H1 (cell line): ENCODE measurements at places on chromosomes 6 and 20.
A peak's percentile ranks its signal among the peaks of the same experiment; 100 is the strongest.

DNA sequence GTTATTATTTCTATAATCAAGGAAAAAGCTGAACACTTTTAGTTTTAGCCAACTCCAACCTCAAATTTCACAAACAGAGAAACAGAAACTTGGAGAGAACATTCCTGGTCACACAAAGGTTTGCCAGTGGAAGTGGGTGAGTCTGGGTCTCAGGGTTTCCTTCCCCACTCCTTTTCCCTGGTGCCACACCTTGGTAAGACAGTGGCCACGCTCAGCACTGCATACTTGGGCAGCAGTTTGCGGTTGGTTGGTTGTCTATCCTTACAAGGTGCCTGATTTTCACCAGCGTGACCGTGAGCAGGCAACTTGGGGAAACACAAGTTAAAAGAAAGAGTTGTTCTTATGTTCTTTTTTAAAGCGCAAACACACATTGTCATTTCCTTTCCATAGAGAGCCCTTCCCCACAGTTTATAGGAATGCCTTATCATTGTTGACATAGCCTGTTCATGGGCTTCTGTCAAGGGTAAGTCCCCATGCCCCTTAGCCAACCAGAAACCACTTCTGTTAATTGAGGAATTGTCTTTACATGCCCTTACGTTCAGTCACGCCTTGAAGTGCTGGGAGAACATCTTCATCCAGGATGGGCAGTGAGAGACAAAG lies 82.2 kb downstream of the RIN2 start:
- no peak for DNase-seq
- no peaks in the 10 kb centered on the region for H3K27me3 ChIP-seq
- H3K4me3 ChIP-seq, result no peak overlapping the region

DNA sequence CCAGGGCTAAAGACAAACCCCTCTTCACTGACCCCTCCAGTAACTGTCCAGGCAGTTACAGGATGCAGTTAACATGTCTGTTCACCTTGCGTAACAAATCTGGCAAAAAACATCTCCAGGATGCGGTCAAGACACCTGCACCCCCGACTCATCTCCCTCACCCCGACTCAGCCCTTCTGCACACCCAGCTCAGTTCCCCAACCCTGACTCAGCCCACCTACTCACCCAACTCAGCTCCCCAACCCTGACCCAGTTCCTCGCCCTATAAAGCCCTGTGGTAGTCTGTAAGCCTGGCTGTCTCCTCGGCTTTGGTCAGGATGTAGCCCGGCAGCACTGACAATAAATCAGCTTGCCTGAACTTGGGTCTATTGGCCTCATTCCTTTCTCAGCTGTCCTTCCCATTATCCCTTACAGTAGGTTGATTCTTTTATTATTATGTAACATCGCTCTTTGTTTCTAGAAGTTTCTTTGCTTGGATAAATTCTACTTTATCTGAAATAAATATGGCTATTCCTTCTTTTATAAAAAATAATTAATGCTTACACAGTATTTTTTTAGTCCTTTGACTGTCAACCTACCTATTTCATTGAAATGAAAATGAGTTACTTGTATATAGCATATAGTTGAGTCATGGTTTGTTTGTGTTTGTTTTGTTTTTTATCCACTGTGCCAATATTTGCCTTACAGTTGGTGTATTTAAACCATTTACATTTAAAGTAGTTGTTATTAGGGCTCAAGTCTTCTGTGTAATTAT lies 12.9 kb upstream of the ADTRP start:
- no peaks in the 10 kb centered on the region; the same call in 1 of the 2 replicates for H3K4me1 ChIP-seq
- no peak overlapping the region for H3K4me3 ChIP-seq
- H3K27me3 ChIP-seq, result no peaks in the 10 kb centered on the region
- no peak for DNase-seq
- H3K27ac ChIP-seq, result no peak overlapping the region
- no peaks in the 10 kb centered on the region for H3K36me3 ChIP-seq

GRCh38 chr6:13586603-13587542 lies 12.5 kb downstream of the SIRT5 start:
- no peak overlapping the region for H3K27ac ChIP-seq
- peaks cover 16% of the 10 kb centered on the region for H3K36me3 ChIP-seq
- no peaks in the 10 kb centered on the region for H3K27me3 ChIP-seq
- H3K4me3 ChIP-seq, result no peak overlapping the region
- DNase-seq, result no peak
- H3K4me1 ChIP-seq, result no peaks in the 10 kb centered on the region

DNA sequence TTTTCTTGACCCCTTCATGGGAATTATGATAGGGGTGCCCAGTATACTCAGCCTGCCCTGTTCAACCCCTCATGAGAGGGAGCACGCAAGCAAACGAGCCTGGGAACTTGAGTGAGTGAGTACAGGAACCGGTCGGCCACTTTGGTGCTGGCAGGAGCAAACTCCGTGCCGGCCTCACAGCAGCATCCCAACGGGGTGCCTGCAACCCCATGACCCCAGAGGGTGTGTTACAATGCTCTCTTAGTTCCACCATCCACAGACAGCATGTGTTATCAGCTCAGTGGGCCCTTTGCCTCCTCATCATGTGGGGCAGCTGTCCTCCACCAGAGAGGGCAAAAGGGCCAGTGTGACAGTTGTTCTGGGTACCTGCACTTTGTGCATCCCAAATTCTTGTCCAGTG lies 289.8 kb downstream of the FRK start:
- H3K4me3 ChIP-seq, result no peak overlapping the region
- DNase-seq, result no peak

GRCh38 chr6:120493505-120493904 lies 840.8 kb downstream of the TBC1D32 start:
- no peak for DNase-seq
- no peak overlapping the region for H3K27ac ChIP-seq
- H3K4me1 ChIP-seq, result no peaks in the 10 kb centered on the region
- H3K36me3 ChIP-seq, result no peaks in the 10 kb centered on the region

GRCh38 chr6:43851204-43851865 lies 81.3 kb downstream of the VEGFA start:
- no peaks in the 10 kb centered on the region for H3K27me3 ChIP-seq
- H3K36me3 ChIP-seq, result no peaks in the 10 kb centered on the region
- no peak overlapping the region; the same call in 1 of the 2 replicates for H3K27ac ChIP-seq
- H3K4me3 ChIP-seq, result no peak overlapping the region

DNA sequence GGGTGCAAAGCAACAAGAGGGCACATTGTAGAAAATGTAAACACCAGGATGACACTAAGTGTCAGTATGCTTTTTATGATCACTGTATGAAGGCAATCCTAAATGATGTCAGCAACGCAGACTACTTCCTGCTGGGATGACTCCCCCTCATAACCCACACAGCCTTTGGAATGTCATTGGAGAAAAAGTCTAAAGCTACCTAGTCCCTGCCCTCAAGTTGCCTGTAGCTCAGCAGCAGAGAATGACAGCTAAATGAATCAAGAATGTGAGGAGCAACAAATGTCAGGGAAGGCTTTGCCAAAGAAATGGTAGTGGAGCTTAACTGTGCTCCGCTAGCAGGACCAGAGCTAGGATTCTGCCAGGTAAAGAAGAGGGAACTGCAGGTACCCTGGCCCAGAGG lies 555.6 kb downstream of the CD83 start:
- 0 out of 2 replicates have a peak, but pooled peaks cover 4% of the 10 kb centered on the region for H3K4me1 ChIP-seq
- H3K36me3 ChIP-seq, result no peaks in the 10 kb centered on the region
- DNase-seq, result no peak
- no peaks in the 10 kb centered on the region for H3K27me3 ChIP-seq
- H3K4me3 ChIP-seq, result no peak overlapping the region
- H3K27ac ChIP-seq, result no peak overlapping the region

GRCh38 chr6:166435574-166435973 lies 52.8 kb upstream of the MPC1 start:
- H3K4me3 ChIP-seq, result no peak overlapping the region
- no peak for DNase-seq
- no peaks in the 10 kb centered on the region for H3K36me3 ChIP-seq

GRCh38 chr6:3137057-3137777 lies 18.7 kb downstream of the BPHL start:
- H3K4me1 ChIP-seq, result no peaks in the 10 kb centered on the region
- no peaks in the 10 kb centered on the region for H3K27me3 ChIP-seq
- H3K27ac ChIP-seq, result no peak overlapping the region
- no peak for DNase-seq
- peaks cover 39% of the 10 kb centered on the region for H3K36me3 ChIP-seq

DNA sequence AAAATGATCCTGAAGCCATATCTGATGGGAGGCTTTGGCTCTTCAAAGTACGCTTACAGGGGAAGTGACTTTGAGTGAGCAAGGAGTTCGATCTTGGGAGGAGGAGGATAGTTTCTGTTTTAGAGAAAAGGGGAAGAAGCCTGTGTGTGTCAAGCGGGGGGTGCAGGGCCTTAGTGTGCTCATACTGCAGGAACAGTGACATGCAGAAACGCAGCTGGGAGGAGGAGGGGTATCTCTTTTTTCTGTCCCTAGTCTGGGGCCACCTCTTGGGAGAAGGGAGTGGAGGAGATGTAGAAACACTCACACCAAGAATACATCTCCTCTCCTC lies 19.8 kb downstream of the SIRPD start:
- H3K27me3 ChIP-seq, result no peaks in the 10 kb centered on the region
- H3K36me3 ChIP-seq, result no peaks in the 10 kb centered on the region
- no peak overlapping the region for H3K4me3 ChIP-seq
- no peak for DNase-seq
- no peak overlapping the region for H3K27ac ChIP-seq

DNA sequence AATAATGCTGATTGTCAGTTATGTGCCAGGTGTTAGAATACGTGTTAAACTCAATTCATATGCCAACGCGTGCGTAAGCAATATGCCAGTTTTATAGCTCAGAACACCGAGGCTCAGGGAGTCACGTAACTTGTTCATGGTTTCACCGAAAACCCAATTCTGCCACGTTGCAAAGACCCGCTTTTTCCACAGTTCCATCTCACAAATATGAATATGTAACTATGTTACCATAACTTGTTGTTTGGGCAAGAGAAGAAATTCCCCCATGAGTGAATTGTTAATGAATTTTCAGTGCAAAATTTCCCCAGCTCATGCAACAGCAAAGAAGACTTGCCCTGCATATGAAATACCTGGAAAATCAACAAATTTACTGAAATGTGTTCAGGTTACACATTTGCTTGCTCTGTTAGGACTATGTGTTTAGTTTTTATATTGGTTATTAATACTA lies 30.1 kb downstream of the SF3B5 start:
- H3K4me3 ChIP-seq, result no peak overlapping the region; the same call in 1 of the 2 replicates
- H3K36me3 ChIP-seq, result no peaks in the 10 kb centered on the region
- H3K27ac ChIP-seq, result no peak overlapping the region
- H3K4me1 ChIP-seq, result peaks cover 13% of the 10 kb centered on the region; the same call in 1 of the 2 replicates
- DNase-seq, result no peak

GRCh38 chr6:136503303-136504029 lies 46.8 kb downstream of the MAP7 start:
- H3K4me3 ChIP-seq, result peak overlapping the region; percentile 45
- no peaks in the 10 kb centered on the region for H3K36me3 ChIP-seq
- peak overlapping the region; percentile 42 for H3K27ac ChIP-seq
- DNase-seq, result no peak
- H3K4me1 ChIP-seq, result peaks cover 20% of the 10 kb centered on the region; the same call in 1 of the 2 replicates
- H3K27me3 ChIP-seq, result no peaks in the 10 kb centered on the region

GRCh38 chr6:96943555-96944215 lies 19.2 kb downstream of the KLHL32 start:
- no peaks in the 10 kb centered on the region for H3K27me3 ChIP-seq
- no peaks in the 10 kb centered on the region for H3K36me3 ChIP-seq
- no peak overlapping the region for H3K4me3 ChIP-seq
- DNase-seq, result no peak
- no peak overlapping the region for H3K27ac ChIP-seq

DNA sequence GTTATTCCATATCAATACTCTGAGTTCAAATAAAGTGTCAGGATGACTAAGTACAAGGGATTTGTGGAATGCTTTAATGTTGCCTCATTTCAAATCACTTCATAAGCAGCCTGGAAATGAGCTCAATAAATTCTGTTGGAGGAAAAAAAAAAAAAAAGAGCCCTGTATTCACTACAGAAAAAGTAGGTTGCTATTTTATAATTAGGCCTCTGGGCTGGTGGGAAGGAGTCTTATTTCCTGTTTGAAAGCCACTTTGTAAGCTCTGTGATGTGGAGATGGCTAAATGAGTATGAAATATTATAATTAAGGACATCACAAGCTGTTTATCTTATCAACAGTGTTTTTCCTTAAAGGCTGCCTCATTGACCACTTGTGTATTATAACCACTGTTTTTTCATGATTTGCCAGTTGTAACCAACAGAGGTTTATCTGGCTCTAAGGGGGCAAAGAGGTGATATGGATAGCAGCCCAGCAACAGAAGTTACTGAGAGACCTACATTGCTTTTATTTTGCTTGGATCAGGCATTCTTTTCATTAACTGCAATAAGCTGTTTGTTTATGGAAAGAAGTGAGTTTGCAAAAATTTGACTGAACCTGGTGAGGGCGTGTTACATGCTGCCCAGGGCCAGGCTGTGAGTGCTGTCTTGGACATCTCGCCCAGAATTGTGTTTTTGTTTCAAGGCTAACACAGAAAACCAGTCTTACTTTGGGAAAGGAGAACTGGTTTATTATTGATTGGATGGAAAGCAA lies 563.3 kb upstream of the MAP3K7 start:
- H3K4me1 ChIP-seq, result no peaks in the 10 kb centered on the region
- no peak for DNase-seq
- no peaks in the 10 kb centered on the region for H3K36me3 ChIP-seq

DNA sequence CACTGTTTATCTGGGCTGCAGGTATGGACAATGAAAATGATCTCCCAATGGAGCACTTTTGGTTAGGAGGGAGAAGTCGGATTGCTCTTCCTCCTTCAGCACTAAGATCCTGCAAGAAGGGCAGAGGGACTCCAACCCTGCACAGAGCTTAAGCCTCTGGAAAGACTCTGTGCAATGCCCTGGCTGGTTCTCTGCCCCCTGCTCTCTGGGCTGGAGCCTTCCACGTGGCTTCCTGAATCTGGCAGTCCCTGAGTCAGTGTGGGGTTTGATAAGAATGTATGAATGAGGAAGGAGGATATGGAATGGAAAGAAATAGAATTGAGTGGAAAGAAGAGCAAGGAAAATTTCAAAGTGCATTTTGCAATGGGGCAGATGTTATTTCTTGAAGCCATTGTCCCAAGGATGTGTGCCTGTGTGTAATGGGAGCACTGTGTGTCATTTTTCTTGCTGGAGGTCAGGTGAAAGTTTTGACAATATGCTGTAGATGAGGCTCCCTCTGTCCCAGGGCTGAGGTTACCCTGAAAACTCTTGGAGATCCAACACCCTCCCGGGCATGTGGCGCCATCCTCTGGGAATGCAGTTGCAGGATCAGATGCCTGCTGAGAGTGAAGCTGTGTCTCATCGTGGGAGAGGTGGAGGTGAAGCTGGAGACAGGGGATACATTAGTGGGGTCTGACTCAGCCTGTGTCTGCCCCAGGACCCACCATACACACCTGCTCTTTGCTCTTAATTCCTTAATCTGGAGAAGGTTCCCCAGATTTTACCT lies 16.3 kb upstream of the CST9L start:
- DNase-seq, result peak; percentile 57
- no peak overlapping the region for H3K27ac ChIP-seq
- no peaks in the 10 kb centered on the region for H3K4me1 ChIP-seq
- H3K4me3 ChIP-seq, result no peak overlapping the region
- no peaks in the 10 kb centered on the region for H3K27me3 ChIP-seq

DNA sequence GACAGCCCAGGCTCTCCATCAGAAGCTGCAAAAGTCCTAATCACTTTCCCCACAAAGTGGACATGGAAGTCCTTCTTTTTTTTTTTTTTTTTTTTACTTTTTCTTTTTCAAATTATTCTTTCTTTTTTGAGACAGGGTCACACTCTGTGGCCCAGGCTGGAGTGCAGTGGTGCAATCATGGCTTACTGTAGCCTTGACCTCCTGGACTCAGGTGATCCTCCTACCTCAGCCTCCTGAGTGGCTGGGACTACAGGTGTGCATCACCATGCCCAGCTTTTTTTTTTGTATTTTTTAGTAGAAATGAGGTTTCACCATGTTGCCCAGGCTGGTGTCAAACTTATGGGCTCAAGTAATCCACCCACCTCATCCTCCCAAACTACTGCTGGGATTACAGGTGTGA lies 29.0 kb upstream of the AKIRIN2 start:
- no peaks in the 10 kb centered on the region for H3K36me3 ChIP-seq
- no peaks in the 10 kb centered on the region for H3K27me3 ChIP-seq
- no peak overlapping the region for H3K27ac ChIP-seq
- H3K4me3 ChIP-seq, result no peak overlapping the region
- H3K4me1 ChIP-seq, result no peaks in the 10 kb centered on the region
- DNase-seq, result no peak
